ENCODE measurements at places on chromosomes 2 and 18. TPM values are rescaled to one million over a fixed set of nuclear protein-coding genes. Genes with fewer than 3 reads are reported as not detected.

Gene LYPD1
- polyA plus RNA-seq, result not detected

Gene ALPP
- not detected for polyA plus RNA-seq

Gene EN1
- polyA plus RNA-seq, result not detected

Gene NEDD4L
- 1.1 TPM for polyA plus RNA-seq

DNA sequence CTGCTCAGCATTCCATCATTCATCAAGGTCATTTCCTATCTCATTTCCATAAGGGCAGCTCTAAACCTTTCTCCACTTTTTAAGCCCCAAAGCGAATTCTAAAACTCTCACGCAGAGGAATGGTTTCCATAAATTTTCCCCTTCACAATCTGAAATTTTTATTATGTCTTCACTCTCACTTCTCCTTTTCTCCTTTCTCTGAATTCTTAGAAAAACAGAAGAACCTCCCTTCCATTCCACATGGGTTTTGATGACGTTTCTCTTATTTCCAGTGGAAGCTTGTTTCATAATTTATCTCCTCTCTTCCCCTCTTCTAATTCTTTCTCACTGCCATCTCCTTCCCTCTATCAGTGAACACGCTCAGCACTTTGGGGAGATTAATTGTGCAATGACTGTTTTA, 97.3 kb downstream of the SPATS2L start:
- no peaks in the 10 kb centered on the region for H3K4me1 ChIP-seq
- H3K27me3 ChIP-seq, result no peaks in the 10 kb centered on the region
- no peak overlapping the region for H3K4me3 ChIP-seq
- no peak overlapping the region for H3K27ac ChIP-seq
- no peak for DNase-seq

- no peaks in the 10 kb centered on the region for H3K4me1 ChIP-seq
- no peak overlapping the region for H3K4me3 ChIP-seq
- H3K36me3 ChIP-seq, result no peaks in the 10 kb centered on the region
Observed at GRCh38 chr2:166351319-166351718, 24.4 kb downstream of the SCN9A start.

DNA sequence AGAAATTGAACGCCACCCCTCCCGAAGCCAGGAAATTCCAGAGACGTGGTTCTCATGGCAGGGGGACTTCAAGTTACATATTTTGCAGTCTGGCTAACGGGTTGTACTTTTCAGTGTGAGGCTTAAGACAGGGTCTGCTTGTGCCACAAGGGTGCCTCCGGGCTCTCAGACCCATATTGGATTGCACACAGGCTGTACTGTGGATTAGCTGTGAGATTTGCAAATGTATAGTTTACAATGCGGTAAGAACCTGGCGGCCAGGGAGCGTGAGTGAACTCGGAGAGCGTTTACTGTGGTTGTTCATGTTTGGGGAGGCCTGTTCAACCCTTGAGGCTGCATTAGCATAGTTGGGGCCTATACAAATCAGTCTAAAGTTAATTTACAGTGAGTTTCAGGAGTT, 143.9 kb upstream of the SIX2 start:
- no peaks in the 10 kb centered on the region for H3K36me3 ChIP-seq
- H3K27me3 ChIP-seq, result no peaks in the 10 kb centered on the region
- H3K4me1 ChIP-seq, result no peaks in the 10 kb centered on the region
- DNase-seq, result no peak
- H3K27ac ChIP-seq, result no peak overlapping the region
- no peak overlapping the region for H3K4me3 ChIP-seq

GRCh38 chr2:230557065-230557464, 141.1 kb downstream of the SP100 start:
- no peak overlapping the region for H3K27ac ChIP-seq
- no peak overlapping the region for H3K4me3 ChIP-seq
- no peaks in the 10 kb centered on the region for H3K27me3 ChIP-seq
- DNase-seq, result no peak
- H3K36me3 ChIP-seq, result no peaks in the 10 kb centered on the region

DNA sequence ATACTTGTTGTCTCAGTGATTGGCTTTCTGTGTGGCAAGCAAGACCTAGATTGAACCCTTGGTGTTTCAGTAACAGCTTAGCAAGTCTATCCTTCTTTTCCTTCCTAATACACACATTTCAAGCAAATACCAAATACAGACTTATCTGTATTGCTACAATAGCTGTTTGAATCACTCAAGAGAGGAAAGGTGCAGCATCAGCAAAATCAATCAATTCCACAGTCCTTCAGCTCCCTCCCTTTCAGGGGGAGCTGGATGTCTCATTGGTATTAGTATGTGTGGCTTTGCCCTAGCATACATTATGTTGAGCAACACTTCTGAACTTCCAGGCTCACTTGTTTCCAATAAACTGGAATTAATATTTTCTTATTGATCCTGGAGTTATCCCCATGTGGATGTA, 323.1 kb downstream of the TMX3 start:
- no peak for DNase-seq
- H3K36me3 ChIP-seq, result no peaks in the 10 kb centered on the region
- no peaks in the 10 kb centered on the region for H3K4me1 ChIP-seq
- H3K27me3 ChIP-seq, result no peaks in the 10 kb centered on the region

GRCh38 chr2:101657787-101658186, 39.7 kb upstream of the MAP4K4 start:
- no peak overlapping the region for H3K4me3 ChIP-seq
- H3K4me1 ChIP-seq, result no peaks in the 10 kb centered on the region
- DNase-seq, result no peak
- no peaks in the 10 kb centered on the region for H3K27me3 ChIP-seq
- H3K27ac ChIP-seq, result no peak overlapping the region
